ENCODE measurements at places on chromosomes 3 and 15.

DNA sequence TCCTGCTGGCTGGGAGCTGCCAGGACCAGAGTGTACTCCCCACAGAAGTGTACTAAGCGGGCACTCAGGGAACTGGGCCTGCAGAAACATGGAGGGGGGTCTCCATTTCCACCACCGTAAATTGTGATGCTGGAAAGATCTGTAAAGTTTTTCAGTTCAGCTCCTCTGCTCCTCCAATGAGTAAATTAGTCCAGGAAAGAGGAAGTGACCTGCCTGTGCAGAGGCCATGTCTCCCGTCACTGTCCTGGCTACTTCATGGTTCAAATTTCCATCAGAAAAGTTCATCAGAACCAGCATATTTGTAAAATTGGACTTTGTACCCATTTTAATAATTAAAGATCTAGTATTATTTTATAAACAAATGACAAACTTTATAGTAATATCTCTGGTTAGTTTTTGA is 226.7 kb upstream of the THBS1 start:
- DNase-seq, result no peak

GRCh38 chr15:94229591-94230369 is 1.6 kb upstream of the MCTP2 start:
- no peak for DNase-seq

GRCh38 chr3:140360332-140360731 is 317.5 kb upstream of the TRIM42 start:
- no peak for DNase-seq

DNA sequence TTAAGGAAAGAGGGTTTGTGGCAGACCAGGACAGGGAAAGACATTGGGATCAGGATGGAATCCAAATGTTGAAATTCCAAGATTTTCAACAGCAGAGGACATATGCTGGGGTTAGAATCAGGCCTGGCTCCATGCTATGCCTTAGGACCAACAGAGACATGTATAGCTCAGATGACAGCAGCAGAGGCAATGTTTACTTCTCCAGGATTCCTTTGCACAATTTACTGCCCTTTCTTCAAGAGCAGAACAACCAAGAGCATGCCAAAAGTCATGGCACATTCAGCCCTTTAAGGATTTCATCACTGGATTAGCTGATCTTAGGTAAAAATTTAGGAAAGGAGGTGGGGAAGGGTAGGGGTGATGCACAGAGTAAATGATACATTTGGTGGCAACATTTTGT is 69.6 kb upstream of the GSK3B start:
- no peak for DNase-seq

GRCh38 chr3:167656821-167657220 is 3.1 kb upstream of the WDR49 start:
- no peak for DNase-seq

DNA sequence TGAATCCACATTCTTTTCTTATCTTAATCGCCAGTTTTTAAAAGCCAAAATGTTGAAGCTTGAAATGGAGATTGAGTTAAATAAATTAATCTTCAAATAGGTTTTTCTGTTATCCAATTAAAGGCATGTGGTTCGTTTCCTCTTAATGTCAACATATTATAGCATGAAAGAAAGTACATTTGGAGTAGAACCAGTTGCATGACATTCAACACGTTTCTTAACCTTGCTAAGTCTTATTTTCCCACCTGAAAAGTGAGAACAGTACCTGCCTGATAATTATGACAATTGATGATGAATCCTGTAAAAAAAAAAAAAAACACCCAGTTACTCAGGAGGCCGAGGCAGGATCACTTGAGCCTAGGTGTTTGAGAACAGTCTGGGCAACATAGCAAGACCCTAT is 29.3 kb downstream of the PIAS1 start:
- DNase-seq, result no peak

DNA sequence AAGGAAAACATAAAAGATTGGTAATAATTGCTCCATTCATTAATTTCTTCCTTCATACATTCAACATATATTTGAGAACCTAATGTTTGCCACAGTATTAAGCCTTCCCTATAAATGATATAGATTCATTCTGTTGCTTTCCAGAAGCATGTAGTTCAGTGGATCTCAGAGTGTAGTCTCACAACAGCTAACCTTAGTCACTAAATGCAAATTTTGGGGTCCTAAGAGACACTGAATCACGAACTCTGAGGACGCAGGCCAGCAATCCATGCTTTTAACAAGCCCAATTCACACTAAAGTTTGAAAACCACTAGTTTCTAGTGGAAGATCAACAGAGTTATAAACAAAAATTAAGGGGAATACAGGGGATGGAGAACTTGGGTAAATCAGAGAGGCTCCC is 7.2 kb upstream of the AQR start:
- DNase-seq, result no peak

- DNase-seq, result no peak
Measured at GRCh38 chr3:148582126-148582525, 115.6 kb upstream of the AGTR1 start.

- no peak for DNase-seq
Measured at GRCh38 chr3:112984485-112984884, 6.3 kb upstream of the GTPBP8 start.

GRCh38 chr3:82461049-82461889 is 699.8 kb upstream of the GBE1 start:
- DNase-seq, result no peak
